ENCODE measurements at places on chromosomes 3 and 15.

DNA sequence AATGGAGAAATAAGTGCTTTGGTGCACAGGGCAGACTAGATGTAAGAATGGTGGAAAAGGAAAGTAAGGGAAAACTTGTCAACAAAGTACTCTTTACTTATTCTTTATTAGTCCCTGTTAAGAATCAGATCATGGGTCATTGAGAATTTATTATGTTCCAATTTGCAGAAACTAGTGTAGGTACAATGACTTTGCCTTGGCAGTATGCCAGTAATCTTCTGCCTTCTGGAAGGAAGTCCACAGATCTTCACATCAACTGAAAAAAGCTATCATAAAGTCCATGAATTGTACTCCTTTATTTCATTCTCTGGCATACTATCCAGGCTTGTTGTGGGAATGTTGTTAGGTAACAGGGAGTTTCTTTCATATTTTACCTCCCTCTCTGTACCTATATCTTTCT lies 88.2 kb upstream of the FLNB start:
- H3K36me3 ChIP-seq: peaks cover 2% of the 10 kb centered on the region
- no peaks in the 10 kb centered on the region for H3K4me1 ChIP-seq
- no peaks in the 10 kb centered on the region for H3K27me3 ChIP-seq
- no peak overlapping the region for H3K4me3 ChIP-seq

- no peak overlapping the region for H3K27ac ChIP-seq
- H3K27me3 ChIP-seq: no peaks in the 10 kb centered on the region
- H3K36me3 ChIP-seq: no peaks in the 10 kb centered on the region
- no peaks in the 10 kb centered on the region for H3K4me1 ChIP-seq
- no peak for DNase-seq
These were observed 86.4 kb downstream of the WNT7A start for GRCh38 chr3:13793451-13793850.

- no peaks in the 10 kb centered on the region for H3K27me3 ChIP-seq
- no peak overlapping the region for H3K27ac ChIP-seq
- DNase-seq: no peak
These were observed 83.3 kb downstream of the SNRK start for GRCh38 chr3:43369404-43370292.

DNA sequence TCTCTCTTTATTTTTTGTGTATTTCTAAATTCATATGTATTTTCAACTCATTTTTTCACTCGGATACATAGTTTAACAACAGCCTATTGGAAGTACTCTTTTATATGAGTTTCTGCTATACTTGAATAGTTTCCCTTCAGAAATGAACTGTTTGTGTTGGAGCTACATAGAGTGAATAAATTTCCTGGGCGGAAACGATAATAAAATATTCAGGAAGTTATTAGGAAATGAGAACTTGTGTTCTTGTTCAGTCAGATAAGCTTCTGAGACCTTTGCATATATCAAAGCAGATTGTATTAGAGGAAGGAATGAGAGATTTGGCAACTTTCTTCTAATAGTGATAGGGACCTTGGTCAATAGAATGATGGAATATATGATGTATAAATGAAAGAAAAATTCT lies 27.3 kb downstream of the NEO1 start:
- H3K4me1 ChIP-seq: no peaks in the 10 kb centered on the region
- H3K27ac ChIP-seq: no peak overlapping the region
- no peak for DNase-seq
